ENCODE measurements at places on chromosomes 6 and 20.

DNA sequence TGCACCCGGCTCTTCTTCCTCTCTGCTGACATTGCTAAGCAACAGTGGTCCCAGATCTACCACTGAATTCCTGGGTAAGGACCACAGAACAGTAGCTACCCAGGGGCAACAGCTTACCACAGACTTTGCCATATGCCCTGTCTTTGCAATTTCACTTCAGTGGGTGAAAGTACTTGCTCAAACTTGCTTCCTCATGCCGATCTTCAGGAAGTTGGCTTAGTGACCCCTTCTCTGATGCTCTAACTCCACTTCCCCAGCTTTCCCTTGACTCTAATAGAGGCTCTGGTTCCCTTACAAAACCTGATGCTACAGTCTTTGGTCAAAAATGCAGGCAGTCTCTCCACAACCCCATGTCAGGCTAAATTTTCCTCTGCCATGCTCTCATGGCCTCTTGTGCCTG lies 3.3 kb upstream of the TAAR5 start:
- no peak for DNase-seq

DNA sequence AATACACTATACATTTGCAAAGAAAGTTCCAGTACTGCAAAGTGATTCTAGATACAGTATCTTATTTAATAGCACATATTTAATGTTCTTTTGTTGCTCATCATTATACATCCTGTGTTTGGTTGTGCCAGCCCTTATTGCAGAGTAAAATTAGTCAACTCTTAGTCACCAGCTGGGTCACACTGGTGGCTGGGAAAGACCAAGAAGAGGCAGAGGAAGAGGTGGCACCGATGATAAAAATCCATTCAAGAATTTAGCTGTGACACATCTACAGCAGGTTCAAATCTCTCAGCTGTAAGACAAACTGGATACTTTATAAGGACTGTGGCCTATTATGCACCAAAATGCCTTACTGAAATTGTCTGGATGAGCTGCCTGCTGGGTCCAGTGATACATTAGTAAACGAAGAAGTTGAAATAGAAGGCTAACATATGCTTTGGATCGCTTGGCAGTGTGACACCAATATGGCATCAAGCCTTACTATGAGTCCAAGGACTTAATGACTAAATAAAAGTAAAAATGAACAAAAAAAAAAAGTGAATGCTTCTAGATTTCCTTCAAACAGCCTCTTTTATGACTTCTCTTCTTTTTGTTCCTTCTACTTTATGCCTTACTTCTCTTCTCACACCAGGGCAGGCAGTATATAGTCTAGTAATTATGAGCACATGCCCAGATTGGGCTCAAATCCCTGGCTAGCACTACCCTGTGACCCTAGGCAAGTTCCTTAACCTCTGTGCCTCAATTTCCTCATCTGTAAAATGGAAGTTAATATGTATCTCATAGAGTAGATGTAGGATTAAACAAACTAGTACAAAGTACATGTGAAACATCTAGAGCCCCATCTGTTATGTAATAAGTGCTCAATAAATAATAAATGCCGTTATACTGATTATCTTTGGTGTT lies 29.4 kb upstream of the RNF8 start:
- peak; percentile 28 for DNase-seq

DNA sequence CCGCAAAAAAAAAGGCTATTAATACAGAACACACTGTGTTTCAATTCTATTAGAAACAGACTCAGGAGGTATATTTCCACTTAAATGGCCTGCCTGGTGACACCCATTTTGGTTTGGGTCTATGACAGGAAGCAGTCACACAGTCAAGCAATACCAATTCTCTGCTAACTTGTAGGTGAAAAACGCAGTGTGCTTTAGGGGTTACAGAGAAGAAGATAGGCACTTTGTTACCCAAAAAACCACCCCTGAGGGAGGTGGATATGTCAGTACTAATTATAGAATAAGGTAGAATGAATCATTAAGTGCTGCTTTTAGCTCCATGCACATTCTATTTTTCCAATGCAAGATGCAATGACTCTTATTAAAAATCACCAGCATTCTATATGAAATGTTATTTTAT lies 53.8 kb downstream of the DNAAF9 start:
- no peak for DNase-seq

DNA sequence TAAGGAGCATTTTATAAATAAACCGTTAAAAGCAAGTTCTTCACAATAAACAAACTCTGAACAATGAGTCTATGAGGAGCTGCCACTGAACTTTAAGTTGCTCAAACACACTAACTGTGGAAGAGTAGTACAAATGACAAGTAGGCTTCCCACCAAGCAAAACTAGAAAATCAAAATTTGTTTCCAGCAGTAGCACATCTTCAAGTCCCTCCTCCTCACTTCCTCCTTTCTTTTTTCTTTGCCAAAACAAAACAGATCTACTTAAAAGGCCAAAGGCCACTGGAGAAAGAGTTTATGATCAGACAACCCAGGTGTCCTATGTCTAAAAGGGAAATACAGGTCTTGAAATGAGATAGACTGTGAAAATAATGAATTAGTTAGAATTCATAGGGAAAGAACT lies 17.1 kb upstream of the FAM135A start:
- no peak for DNase-seq

DNA sequence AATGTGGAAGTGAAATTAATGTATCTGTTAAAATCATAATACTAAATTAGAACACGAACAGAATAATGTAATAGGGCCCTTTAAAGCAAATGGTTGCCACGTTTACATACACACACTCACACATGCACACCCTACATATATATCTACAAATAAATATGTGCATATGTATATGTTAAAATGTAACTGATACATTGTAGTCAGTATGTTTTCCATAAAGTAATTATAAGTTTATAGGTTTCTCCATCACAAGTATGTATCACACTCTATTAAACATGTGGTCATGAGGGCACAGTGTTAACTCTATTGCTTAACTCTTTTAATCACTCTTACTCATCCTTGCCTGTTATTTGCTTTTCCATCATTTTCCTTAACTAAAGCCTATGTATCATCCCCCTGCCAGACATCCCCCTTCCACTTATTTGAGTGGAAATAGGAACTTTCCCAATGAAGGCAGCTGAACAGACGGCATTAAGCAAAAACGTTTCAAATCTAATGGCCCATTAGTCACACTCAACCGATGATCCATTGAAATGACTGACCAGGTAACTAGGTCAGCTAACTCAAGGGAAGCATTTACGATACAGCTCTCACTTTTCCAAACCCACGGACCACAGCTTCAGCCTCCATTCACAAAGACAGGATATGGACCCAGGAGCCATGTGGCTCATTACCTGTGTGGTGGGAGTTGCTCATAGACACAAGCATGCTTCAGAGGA lies 89.3 kb downstream of the HAO1 start:
- DNase-seq, result peak; percentile 9

DNA sequence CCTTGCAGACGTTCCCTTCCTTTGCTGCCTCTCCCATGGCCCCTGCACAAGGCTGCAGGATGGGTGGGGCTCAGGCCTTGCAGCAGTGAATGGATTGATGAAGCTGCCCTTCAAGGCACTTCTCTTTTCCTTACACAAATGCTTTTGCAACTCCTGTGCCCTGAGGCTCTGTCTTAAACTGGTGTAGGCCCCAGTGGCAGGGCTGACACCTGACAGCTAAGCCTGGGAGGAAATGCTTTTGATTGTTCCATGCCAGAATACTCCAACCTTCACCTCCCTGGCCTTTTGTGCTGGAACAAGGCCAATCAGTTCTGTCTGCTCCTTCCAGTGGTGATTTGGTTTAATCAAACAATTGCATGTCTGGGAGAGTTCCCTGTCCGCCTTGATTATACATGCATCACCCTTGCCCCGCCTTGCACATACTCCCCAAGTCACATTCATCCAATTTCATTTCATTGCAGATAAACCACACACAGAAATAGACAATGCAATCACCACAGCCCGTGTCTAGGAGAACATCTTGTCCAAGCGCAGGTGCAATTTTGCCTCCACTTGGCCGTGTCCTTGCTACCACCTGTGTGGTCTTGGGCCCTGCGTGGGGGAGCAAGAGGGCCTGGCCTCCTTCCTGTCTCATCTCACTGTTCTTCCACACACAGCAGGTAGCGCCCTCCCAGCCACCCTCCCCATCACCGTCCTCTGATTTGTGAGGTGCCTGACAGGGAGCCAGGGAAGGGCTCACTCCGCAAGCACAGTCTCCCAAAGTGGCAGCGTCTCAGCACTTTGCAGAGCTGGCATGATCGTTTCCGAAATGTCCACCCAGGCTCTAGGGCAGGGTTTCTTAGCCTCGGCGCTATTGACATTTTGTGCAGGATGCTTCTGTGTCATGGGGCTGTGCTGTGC lies 120.4 kb downstream of the CDH26 start:
- DNase-seq, result no peak

DNA sequence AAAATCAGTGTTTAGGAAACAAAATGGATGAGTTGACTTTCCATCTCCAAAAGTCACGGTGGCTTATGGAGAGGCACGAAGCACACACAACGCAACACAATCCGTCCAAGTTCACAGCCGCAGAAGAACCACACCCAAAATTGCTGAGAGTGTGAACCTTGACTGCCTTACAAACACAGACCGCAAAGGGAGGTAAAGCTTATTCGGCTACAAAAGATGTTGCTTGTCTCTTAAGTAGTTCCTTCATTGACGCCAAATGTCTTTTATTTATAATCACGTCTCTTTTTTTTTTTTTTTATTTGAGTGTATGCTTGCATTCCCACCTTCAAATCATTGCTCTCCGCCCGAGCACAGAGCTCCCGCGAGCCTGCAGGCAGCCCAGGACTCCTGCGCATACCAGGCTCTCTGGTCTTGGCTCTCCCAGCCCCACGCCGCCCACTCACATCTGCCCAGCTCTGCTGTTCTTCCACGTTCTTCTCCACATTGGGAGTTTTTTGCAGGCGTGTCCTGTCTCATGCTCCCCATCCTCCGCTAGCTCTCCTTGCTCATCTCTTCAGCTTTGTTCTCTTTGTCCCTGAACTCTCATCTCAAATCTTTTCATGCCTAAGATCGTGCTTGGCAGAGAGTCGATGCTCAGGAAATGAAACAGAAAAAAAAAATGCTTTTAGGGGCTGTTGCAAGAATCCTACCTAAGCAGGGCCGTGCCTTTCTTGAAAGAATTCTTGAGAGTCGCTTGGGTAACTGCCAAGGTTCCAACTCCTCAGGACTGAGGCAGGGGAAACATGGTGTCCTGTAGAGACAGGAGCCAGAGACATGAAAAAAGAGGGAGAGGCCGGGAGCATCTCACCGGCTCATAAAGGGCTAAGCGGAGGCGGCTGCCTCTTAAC lies 25.8 kb downstream of the LY86 start:
- DNase-seq, result no peak

DNA sequence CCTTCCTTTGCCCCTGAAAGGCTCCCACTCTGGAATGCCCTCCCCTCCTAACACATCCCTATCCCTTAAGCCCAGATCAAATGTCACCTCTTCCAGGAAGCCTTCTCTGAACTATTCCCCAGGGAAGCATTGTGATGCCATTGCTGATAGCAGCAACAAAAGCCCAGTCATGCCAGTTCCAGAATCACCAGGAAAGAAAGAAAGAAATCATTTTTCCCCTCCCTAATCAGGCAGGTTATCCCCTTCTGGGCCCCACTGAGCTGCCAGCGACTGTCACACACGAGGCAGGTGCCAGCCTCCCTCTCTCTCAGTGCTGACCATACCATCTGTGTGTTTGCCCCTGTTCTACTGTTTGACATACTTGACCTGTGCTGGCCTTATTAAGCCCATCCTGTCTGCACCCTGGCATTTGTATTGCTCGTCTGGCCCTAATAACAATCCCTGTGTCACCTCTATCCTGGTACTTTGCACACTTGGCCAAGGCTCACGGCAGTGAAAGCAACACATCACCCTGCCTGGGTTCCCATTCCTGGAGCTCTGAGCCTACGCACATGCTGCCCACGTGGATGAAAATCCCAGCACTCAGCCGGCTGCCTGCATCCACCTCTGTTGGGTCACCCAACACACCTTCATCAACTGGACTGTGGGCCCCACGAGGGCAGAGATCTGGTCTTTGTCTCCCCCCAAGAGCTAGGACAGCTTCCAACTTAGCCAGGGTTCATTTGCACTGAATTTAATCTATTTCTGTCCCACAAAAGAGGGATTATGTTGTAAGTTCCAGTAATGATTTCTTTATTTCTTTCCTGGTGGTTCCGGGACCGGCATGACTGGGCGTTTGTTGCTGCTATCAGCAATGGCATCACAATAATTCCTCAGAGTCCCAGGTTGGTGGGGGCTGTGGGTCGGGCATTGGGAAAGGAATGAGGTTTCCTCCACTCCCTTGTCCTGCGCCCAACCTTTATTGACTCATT lies 5.3 kb upstream of the BPIFB1 start:
- no peak for DNase-seq

DNA sequence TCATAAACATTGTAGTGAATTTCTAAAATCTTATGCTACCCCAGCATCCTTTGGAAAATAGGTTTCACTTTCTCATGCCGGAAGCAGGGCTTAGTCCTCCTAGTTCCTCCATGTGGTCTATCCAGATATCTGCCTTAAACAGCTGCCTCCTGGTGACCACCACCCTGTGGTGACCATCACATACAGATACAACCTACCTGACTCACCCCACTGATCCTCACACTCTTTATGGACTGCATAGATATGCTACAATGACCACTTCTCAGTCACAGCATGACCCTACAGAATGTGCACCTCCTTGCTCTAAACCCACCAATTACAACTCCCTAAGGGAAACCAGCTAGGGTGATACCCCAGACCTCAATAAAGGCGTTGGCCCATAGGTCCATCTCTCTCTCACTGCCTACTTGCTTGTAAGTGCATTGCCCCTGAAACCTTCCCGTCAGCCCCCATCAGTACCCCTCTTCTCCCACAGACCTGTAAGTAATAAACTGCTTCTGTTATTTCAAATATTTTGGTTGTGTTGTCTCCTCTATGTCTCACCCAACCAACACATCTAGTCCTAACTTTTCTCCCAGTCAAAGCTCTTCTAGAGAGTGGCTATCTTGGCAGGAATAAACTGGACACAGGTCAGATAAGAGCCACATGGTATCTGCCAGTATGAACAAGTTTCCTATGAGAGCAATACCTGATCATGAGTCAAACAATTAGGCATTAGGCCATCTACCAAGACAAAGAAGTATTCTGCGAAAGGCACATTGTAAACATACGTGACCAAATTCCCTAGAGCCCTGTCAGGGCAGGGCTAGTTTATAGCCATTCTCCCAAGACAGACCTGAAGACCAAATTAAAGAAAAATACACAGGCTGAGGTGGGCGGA lies 39.4 kb upstream of the PLEKHG1 start:
- DNase-seq, result no peak

GRCh38 chr6:63560801-63561287 lies 11.4 kb upstream of the LOC128125822 start:
- peak; percentile 84 for DNase-seq

DNA sequence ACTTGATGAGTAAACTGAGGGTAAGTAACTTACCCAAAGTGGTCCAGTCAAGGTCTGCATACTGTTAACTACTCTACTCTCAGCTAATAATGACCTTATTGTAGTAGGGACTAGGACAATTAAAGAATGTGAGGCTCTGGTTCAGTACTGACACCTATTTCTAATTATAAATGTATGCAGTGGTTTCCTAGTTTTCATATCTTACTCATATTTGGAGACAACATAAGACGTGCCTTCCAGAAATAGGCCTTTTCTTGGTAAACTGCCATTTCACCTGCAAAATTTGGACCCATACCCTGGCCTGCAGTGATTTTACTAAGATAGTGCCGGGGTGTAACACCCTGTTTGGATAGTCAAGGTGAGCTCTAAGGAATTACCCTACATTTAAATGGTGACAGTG lies 24.7 kb downstream of the GJA1 start:
- no peak for DNase-seq

GRCh38 chr20:37885593-37886503 lies 17.1 kb upstream of the VSTM2L start:
- no peak for DNase-seq

All from fibroblast of gingiva (primary cell).